ENCODE measurements at places on chromosomes 5 and 9. TPM values are rescaled to one million over a fixed set of nuclear protein-coding genes. Genes with fewer than 3 reads are reported as not detected.

The PCDHGB6 gene
- 0.48 TPM for total RNA-seq

The ELOVL7 gene
- 22.7 TPM for total RNA-seq

The HTR1A gene
- not detected for total RNA-seq

The TEK gene
- total RNA-seq = under 0.01 TPM

The IL9 gene
- total RNA-seq = not detected

The GLT6D1 gene
- not detected for total RNA-seq

The ACTBL2 gene
- 0.21 TPM for total RNA-seq

The FRMPD1 gene
- not detected for total RNA-seq

The LEAP2 gene
- 0.21 TPM for total RNA-seq

All from tracheal epithelial cell (primary cell).